NCI-H187 treated with DMSO at 0.1 percent for 48 hours (cell line): ENCODE measurements at places on chromosomes 4 and X.

- DNase-seq = no peak
Measured at GRCh38 chr4:186557486-186557885, 2.1 kb upstream of the MTNR1A start.

- no peak for DNase-seq
Measured at GRCh38 chr4:114398410-114398809, 200.2 kb upstream of the UGT8 start.

DNA sequence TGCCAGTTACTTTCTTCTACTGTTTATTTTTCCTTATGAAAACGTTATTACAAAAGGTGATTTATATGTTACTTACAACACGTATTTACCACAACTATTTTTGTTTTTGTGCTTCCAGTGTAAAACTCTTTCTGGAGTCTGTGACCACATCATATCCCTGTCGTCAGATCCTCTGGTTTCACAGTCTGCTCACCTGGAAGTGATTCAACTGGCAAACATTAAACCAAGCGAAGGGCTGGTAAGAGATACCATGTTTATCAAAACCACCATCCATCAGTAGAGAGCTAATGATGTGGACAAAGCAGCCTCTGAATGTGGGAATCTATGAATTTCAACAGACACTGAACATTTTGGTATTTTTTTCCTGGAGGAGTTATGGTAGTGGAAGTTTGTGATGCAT is 116.1 kb downstream of the CNKSR2 start:
- DNase-seq = no peak

DNA sequence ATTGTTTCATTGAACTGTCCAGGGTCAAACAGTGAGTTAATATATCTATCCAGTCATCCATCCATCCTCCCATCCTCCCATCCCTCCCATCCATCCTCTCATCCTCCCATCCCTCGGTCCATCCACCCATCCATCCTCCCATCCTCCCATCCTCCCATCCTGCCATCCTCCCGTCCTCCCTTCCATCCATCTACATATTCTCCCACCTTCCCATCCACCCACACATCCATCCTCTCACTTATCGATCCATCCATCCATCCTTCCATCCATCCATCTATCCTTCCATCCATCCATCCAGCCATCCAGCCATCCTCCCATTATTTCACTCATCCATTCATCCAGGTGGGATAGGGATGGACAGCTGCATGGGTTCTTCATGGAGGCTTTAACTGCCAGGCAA is 35.4 kb upstream of the PSAPL1 start:
- DNase-seq = no peak

DNA sequence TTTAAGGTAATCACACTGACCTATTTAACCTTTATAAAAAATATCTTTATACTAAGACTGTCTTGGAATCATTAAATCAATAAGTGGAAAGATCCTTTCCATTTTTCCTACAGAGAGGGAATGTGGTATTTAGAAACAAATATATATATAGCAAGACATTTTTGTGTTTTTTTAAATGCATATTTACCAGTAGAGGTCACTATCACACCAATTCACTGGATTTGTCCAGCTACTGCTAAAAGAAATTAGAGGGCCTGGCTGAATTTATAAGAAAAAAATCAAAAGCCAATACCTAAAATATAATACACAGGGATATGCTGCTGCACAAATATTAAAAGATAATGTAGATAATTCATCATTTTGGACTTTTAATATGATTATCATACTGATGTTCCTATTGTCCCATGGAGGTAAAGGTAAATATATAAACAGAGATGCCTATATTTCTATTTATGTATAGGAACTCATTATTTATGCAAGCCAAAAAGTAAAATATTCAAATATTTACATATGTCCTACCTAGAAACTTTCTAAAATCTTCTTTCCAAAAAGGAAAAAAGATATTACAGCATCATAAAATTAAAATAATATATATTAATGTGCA is 69.5 kb downstream of the PDE5A start:
- no peak for DNase-seq

GRCh38 chrX:3218442-3218841 is 128.0 kb downstream of the MXRA5 start:
- no peak for DNase-seq

DNA sequence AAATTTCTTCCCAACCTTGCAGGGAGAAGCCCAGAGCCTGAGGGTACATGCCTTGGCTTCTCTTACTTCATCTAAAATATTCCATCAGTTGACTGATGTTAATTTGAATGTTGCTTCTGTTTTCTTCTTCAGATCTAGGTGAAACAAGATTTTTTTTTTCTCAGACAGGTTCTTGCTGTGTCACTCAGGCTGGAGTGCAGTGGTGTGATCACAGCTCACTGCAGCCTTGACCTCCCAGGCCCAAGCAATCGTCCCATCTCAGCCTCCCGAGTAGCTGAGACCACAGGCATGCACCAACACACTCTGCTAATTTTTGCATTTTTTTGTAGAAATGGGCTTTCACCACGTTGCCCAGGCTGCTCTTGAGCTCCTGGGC is 62.1 kb upstream of the KLF3 start:
- DNase-seq = no peak

GRCh38 chrX:30620980-30621618 is 32.1 kb upstream of the GK start:
- no peak for DNase-seq

DNA sequence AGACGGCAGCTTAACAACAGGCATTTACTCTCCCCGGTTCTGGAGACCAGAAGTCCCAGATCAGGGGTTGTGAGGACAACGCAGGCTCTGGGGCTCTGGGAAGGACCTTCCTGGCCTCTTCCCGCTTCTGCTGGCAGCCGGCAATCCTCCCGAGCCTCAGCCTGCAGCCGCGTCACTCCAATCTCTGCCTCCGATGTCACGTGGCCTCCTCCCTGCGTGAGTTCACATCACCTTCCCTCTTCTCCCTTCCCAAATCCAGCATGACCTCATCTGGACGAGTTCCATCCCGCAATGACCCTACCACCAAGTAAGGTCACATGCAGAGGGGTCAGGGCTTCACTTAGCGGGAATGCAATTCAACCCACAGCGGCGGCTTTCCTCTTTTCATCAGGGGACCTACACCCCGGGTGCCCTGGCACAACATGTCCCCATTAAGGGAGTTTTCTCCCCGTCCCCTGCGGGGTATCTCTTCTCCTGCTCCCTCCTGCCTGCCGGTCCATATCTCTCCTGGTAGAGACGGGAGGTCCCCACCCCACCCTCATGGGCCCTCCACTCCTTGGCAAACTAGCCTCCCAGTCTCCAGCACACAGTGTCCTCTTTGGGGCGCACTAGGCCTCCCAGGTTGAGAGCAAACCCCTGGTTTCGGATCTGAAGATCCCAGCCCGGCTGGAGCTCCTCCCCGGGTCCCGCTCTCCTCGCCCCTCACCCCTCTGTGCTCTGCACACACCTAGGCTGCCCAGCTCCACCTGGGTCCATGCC is 25.5 kb downstream of the ABLIM2 start:
- DNase-seq = no peak

GRCh38 chr4:143287572-143287923 is 49.1 kb upstream of the GAB1 start:
- DNase-seq = no peak
